ENCODE measurements at places on chromosomes 5 and 9.

- DNase-seq, result no peak
Measured at GRCh38 chr5:43152946-43153345, 32.2 kb downstream of the ZNF131 start.

DNA sequence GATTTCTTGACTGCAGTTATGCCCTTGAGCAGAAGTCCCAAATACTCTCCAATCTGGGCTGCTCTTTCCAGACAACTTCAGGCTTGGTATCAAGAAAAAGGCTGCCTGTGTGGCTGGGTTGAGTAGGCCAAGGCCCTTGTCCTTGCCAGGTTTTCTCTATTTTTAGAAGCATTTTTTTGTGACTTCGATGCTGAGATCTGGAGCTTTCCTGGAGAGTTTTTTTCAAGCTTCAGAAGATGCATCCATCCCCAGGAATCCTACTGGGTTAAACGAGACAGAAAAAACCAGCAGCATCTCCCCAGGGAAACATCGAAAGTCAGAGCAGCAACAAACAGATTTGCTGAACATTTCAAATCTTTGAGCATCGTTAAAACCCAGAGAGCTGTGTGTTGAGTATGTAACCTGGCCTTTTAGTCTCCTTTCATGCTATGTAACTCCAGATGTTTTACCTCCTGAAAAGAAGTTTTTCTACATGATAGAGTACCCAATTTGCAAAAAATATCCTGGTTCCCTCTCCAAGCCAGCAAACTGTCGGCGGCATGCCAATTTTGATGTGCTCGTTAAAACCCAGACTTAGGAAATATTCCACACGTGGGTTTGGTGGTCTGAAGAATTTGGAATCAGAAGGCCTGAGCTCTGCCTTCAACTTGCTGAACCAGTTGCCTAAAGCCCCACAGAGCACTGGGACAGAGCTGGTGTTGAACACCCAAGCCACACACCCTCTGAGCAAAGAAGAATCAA is 98.1 kb upstream of the ALDH1B1 start:
- DNase-seq, result no peak

- no peak for DNase-seq
Measured at GRCh38 chr9:81522716-81523551, 166.4 kb downstream of the TLE1 start.

DNA sequence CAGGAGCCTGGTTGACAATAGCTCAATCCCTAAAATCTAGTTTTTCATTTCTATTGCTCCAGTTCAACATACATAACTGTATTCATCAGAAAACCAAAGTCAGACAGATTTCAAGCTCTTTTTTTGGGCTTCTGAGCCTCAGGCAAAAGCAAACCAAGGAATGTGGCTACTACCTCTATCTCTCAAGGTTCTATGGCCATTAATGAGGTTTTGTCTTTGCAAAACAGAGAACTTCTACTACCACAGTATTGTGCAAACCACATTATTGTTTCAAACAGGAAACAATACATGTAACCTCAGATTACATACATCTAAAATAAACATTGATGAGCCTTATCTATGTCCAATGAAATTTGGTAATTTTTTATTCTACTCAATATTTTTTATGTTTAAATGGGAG is 35.5 kb upstream of the FTMT start:
- no peak for DNase-seq

DNA sequence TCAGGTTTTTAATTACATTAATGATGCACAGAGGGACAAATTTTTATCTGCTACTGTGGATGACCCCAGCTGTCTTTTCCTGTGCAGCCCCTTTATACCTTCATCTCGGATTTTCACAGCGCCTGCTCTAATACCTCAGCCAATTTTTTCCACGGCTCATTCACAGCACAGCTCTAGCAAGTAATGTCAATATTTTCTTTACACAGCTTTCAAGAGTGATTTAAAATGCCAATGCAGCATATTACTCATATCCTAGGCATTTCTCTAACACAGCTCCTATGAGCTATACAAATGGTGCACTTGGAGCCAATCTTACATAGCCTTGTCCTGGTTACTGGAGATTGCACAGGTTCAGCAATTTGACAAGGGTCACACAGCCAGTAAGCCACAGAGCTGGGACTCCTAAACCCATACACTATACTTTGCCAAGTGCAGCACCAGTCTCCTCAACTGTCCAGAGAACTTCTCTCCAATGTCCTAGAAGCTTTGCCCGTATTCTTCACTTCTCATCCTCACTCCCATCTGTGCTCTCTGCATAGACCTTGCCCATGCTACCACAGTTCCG is 661.8 kb downstream of the DTWD2 start:
- DNase-seq, result no peak

GRCh38 chr5:102628441-102629175 is 126.5 kb upstream of the PAM start:
- DNase-seq, result no peak

- DNase-seq, result no peak
Measured at GRCh38 chr9:36640771-36641381, 68.2 kb downstream of the MELK start.

DNA sequence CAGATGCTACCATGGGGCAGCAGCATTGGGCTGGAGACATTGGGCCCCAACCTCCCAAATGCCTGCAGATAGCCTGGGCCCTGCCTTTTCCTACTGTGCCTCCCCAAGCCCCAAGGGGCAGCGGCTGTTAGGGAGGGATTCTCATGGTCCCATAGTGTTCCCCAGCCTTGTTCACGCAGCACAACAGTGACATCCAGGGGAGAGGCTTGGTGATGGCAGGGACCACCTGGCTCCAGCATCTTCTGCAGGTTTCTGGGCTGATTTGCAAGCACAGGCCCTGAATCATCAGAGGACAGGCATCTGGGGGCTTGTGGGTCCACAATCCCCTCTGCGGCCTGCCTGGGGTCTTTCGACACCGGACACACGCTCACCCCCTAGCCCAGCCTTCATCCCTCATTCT is 354.6 kb downstream of the SLIT3 start:
- DNase-seq, result no peak

GRCh38 chr9:79395228-79395627 is 176.5 kb upstream of the TLE4 start:
- no peak for DNase-seq

GRCh38 chr9:81146684-81147337 is 542.5 kb downstream of the TLE1 start:
- DNase-seq, result no peak

DNA sequence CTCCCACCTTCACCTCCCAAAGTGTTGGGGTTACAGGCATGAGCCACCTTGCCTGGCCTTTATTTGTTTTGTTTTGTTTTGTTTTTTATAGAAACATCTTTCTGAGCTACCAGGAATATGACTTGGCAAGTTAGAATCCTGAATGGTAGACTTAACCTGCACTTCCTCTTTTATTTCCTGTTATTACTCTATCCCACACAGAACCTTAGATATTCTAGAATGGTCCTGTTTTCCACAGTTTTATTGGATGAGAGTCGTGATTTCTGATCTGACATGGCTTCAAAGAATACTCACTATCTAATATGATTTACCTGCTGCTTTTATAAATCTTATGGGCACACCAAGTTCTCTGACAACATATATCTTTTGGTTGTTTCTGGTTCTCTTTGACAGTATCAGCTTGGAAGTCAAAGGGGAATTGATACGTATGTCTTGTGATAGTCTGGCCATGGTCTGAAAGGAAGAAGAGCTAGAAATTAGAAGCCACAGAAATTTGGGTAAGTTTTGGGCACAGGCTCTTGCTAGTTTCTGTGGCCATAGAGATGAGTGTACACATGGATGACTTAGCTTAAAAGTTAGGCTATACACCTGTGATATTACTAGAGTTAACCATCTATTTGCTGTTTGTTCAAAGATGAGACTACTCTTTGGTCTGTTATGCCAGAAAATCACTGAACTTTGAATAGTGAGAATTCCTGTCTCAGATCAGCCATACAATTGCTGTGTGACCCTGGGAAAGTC is 4.7 kb upstream of the PANK3 start:
- DNase-seq, result no peak

Data from NCI-H524 treated with DMSO at 0.1 percent for 48 hours (cell line).